CD4-positive, alpha-beta T cell treated with Interferon gamma for 1 hour (primary cell): ENCODE measurements at places on chromosomes 3 and 15.
A peak's percentile ranks its signal among the peaks of the same experiment; 100 is the strongest.

GRCh38 chr3:106229495-106230278 lies 360.9 kb upstream of the CBLB start:
- no peak for DNase-seq

DNA sequence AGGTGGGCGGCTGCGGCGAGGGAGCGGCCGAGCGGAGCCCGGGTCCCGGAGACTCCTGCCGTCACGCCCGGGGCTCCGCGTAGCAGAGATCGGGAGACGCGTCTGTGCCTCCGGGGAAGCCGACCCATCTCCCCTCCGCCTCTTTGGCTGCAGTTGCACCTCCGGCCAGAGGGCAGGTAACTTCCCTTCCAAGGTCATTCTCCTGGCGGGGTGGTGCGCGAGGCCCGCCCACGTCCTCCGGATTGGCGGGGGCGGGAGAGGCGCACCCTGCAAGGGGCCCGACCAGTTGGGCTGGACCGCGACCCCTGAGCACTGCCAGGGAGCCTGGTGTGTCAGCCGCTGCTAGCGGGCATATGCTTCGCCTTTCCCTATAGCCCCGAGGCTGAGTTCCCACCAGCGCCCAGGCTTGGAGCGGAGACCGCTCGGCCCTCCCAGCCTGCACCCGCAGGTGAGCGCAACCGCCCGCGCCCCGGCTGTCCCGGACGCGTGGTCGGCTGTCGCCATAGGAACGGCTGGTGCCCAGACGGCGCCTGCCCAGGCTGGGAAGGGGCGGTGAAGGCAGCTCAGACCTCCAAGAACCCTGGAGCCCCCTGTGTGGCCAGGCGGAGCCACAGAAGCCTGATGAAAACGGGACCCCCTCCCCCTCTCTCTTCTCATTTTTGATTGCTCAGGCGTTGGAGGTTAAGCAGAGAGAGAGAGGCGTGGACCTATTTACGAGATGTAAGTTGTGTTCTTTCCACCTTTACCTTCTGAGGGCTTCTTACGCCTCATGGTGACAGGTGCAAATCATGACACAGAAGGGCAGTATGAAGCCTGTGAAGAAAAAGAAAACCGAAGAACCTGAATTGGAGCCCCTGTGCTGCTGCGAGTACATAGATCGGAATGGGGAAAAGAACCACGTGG lies 453 bp downstream of the ZDHHC23 start:
- peak; percentile 9 for DNase-seq

DNA sequence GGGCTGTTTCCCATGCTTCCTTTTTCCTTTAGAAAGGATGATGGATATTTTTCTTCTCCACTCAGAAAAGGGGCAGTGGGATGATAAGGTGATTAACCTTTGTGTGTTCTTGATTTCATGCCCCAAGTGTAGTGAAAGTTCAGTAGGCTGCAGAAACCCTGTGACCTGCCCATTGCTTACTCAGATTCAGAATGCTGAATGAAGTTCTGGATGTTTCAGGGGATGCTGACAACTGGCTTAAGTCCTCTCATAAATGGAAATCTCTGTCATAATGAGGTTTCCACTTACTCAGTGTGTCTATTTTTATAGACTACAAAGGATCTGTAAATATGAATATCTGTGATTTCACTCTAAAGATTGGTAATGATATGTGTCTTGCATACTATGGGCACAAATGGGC lies 471.3 kb upstream of the TPRG1 start:
- no peak for DNase-seq

GRCh38 chr15:45616901-45617323 lies 17.9 kb upstream of the SQOR start:
- DNase-seq: no peak

DNA sequence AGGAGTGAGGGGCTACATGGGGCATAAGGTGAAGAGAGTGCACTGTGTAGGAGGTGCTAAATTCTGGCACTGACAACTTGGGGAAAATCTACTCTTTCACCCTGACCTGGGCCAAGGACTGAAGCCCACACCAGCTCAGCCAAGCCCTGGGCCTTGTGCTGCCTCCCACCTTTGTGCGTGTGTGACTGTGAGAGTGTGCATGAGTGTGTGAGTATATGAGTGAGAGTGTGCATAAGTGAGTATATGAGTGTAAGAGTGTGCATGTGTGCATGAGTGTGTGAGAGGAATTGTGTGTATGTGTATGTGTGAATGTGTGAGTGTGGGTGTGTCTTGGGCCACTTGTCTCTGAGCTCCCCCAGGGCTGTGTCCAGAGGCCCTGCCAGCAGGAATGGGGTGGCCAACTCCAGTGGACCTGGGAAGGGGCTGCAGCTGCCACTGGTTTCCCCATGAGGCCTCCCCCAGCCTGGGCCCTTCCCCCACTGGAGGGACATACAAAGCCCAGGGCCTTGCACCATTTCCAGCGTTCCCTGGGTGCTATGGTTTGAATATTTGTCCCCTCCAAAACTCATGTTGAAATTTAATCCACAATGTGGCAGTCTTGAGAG lies 15.2 kb downstream of the C3orf22 start:
- DNase-seq: no peak

GRCh38 chr3:58022490-58022889 lies 14.3 kb downstream of the FLNB start:
- DNase-seq: no peak

- DNase-seq: no peak
These were observed 37.6 kb downstream of the SPTSSB start for GRCh38 chr3:161333696-161334095.

- no peak for DNase-seq
These were observed 276.3 kb downstream of the ERC2 start for GRCh38 chr3:56192001-56192400.

DNA sequence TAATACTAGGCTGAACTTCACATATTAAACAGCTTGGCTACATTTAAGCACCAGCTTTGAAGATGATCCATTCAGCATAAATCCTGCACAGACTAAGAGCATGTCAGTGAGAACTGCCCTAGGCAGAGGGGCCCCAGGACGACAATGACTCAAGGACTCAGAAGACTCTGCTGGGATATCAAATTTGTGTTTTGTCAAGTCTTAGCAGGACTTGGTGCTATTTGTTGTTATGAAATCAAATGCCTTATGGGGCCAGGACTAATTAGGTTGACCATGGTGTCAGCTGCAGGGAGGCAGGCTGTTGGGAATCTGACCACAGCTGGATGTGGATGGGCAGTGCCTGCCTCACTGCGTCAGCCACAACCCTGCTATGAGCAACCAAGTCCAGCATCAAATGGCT lies 91.8 kb downstream of the RYR3 start:
- no peak for DNase-seq

DNA sequence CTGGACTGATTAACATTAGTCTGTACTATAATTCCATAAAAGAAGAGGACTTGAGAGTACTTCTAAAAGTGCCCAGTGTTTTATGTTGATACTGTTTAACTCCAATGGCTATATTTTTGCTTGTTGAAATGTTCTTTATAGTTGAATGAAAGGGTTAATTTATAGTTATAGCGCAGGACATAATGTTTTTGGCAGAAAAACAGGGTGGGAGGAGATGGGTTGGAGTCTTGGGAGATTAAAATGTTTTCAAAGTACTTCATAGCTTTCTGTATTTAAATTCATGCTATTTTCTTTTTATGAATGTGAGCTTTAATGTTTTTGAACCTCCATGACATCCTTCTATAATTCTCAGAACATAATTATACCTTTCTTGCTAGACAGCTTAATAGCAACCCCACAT lies 108.2 kb downstream of the CNTN3 start:
- no peak for DNase-seq

- DNase-seq: no peak
These were observed 39.7 kb upstream of the VEPH1 start for GRCh38 chr3:157542711-157543500.

- no peak for DNase-seq
These were observed 406.5 kb upstream of the THBS1 start for GRCh38 chr15:39174332-39174731.

DNA sequence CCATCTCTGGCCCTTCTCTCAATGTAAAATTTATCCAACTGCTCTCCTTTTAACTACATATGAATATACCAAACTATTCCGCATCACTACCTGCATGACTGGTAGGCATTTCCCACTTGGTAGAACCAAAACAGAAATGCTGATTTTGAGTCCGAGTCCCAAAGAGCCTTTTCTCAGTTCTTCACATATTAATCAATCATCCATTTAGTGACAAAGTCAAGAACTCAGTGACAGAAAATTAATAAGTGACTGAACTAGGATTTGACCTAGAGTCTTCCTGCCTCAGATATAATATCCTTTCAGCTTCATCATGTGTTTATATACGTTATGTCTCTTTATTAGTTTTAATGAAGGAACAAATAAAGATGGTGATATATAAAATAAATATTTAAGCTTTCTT lies 700.6 kb upstream of the GOLIM4 start:
- no peak for DNase-seq

- DNase-seq: no peak
These were observed 81.8 kb upstream of the NANOGP8 start for GRCh38 chr15:35166730-35167359.

GRCh38 chr3:40308725-40309417 lies 636 bp upstream of the EIF1B start:
- no peak for DNase-seq

DNA sequence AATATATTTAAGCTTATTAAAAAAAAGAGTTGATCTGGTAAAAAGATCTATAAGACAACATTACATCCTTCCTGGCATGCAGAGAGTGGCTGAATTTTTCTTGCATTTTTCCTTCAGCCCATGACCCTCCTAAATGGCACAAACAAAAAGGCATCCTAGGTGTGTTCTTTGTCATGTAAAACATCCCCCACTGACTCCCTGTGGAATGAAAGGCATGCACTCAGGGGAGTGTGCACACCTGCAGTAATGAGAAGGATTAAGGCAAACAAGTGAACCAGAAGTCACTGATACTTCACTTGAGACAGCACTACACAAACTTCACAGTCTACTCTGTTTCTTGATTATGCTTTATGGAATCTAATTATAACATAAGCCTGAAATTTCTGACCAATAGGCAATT lies 195.0 kb downstream of the RBMS3 start:
- DNase-seq: no peak

GRCh38 chr3:139130390-139131140 lies 85.9 kb upstream of the PRR23C start:
- DNase-seq: no peak

DNA sequence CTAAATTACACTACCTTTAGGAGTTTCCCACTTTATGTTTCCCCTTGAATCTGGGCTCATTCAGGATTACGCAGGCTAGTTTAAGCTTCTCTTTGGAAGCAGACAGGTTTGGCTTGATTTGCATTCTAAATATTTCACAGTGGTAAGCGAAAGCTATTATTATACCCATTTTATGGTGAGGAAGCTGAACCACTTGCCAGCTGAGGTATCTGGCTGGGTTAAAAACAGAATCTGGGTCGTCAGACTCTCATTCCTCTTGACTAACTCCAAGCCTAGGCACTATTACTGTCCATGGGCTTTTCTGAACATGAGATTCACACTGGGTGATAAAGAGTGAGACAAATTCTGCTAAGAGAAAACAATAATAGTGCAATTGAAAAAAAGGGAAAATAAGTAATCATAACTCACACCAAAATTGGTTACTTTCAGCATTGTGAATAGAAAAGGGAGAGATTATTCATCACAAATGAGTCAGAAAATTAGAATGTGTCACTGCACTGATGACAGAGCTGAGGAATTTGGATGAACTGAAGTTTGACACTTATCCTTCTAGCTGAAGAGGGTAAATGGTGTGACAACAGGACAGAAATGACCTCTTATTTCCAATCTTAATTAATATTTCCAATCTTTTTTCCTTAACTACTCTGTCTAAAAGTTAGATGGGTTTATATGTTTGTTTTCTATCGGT lies 211.3 kb downstream of the TIGIT start:
- no peak for DNase-seq

DNA sequence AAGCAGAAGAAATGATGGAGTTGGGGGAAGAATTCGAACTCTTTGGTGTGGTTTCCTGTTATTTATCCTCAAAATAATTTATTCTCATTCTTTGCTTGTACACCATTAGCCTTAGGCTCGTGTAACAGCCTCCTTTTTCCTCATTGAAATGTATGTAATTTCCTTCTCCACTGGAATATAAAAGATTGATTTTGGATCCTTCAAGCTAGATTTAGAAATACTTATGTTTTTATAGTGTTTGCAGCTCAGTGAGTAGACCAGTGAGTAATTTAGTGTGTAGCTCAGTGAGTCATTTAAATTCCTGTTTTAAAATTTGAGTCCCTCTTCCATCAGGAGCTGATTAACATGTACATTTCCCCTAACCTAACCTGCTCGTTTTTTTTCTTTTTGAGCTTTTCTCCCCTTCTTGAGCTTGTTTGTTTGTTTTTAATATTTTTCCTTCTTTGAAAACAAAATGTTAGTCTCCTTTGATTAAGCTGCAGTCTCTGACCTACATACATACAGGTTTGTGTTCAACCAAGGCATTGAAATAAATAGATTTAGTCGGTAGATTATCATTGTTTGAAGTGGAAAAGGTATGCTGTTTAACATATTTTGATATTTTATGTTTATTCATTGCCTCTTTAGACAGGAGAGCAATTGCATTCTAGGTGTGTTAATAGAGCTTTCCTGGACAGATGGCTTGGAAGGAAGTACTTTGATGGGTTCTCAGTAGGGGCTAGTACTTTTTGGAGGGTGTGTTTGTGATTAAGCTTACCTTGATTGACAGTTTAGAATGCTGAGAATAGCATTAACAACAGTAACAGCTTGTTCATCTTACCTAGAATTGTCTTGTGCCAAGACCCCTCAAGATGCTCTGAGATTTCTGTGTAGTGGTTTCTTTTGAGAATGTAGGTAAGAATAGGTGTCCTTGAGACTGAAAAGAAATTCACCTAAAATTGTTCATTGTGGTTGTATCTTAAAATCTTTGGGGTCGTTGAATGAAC lies 5.9 kb downstream of the USP3 start:
- no peak for DNase-seq

GRCh38 chr3:122097141-122097540 lies 42.0 kb downstream of the CD86 start:
- DNase-seq: no peak

DNA sequence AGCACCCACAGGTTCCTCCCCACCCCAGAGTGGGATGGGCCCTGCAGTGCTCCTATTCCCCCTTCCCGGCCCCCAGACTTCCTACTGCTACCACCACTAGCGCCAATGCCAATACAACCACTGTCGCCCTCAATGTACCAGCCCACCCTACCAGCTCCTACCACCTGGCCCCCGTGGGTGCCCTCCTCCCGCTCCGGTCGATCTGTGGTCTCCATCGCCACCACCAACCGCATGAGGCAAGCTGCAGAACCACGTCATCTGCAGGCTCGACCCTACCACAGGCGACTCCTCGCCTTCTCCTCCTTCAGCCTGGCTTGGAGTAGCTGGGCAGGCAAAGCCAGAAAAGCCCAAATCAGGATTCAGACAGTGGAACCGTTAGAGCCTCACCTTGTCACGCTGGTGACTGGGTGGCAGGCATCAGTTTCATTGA lies 179.3 kb downstream of the POTEB3 start:
- DNase-seq: peak; percentile 3

GRCh38 chr15:57896114-57896513 lies 169.4 kb downstream of the ALDH1A2 start:
- DNase-seq: no peak

GRCh38 chr15:70056091-70056680 lies 41.5 kb downstream of the TLE3 start:
- no peak for DNase-seq

- DNase-seq: no peak
These were observed 19.4 kb upstream of the IQCF6 start for GRCh38 chr3:51798411-51798963.
